NCI-H2029 treated with DMSO at 0.1 percent for 48 hours (cell line): ENCODE measurements at places on chromosomes 2 and 18.

DNA sequence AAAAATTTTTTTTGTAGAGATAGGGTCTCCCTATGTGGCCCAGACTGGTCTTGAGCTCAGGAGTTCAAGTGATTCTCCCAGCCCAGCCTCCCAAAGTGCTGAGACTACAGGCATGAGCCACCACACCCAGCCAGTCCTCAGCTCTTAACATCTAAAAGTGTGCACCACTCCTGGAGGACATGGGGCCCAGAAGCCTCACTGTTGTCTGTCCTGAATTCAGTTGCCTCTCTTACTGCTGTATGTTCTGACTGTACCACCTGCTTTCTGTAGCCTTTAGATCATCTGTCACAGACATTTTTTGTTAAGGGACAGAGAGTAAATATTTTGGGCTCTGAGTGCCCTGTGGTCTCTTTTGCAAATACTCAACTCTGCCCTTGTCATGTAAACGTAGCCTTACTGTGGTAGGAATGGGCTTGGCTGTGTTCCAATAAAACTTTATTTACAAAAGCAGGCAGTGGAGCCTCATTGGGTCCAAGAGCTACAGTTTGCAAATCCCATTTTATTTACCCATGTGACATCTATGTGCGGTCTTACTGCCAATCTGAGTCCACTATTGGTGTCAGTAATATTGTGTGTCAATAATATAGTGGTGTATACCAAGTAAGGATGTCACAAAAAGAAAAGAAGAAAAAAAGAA, 38.1 kb downstream of the TMEM37 start:
- peak; percentile 96 for DNase-seq

DNA sequence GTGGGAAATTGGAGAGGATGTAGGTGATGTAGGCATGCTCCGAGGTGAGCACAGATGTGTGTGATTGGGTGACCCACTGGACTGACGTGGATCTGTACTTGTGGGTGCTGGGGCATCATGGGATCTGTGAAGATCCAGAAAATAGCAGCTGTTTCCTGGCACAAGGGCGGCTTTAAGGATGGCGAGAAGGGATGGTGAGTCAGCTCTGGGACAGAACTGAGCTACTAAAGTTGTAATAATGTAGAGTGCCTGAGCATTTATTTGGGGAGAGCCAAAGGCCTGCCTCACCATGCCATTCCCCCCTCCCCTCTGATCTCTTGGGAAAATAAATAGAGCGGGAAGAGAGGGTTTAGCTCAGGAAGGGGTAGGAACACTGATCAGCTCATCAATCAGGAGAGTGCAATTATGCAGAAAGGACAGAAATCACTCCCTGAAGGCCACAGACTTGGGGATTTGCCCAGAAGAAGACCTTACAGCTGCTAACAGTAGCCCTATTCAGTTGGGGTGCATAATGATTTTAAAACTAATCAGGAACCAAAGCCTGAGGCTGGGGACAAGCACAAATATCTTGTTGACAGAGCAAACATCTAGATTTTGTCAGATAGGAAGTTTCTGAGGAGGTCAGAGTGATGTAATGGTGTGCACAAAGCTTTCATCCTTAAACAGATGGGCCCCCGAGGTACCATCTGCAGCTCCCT, 30.3 kb downstream of the TANC1 start:
- no peak for DNase-seq

GRCh38 chr18:37653618-37654017, 88.0 kb upstream of the CELF4 start:
- no peak for DNase-seq

DNA sequence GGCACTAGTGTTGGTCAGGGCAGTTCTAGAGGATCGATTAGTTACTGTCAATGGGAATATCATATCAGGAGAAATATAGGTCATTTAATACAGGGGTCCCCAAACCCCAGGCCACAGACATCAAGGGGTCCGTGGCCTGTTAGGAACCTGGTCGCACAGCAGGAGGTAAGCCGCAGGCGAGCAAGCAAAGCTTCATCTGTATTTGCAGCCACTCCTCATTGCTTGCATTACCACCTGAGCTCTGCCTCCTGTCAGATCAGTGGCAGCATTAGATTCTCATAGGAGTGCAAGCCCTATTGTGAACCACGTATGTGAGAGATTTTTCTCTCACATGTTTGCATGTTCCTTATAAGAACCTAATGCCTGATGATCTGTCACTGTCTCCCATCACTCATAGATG, 81.9 kb downstream of the DSC3 start:
- DNase-seq, result no peak

- DNase-seq, result no peak
These were observed 249.4 kb upstream of the SLC14A2 start for GRCh38 chr18:45365835-45366234.

DNA sequence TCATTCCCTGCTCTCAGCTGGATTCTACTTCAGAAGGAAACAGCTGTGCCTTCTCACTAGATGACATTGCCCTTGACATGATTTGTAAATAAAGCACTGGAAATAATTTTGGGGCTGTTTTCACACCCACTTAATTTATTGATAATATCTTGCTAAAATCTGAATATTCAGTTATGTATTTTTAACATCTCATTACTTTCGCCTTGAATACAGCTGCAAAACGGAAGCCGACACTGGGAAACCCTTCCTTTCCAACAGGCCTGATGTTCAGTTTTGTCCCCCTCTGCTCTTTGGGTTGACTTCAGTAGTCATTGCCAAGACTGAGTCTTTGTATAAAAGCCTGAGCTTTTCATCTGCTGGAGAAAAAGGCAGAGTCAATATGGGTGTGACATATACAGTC, 82.7 kb downstream of the DOCK10 start:
- DNase-seq, result no peak
